Hepatocyte (in vitro differentiated cells): ENCODE measurements at places on chromosomes 2 and 18.

- H3K36me3 ChIP-seq, result no peaks in the 10 kb centered on the region
- DNase-seq, result no peak
- no peak overlapping the region for H3K4me3 ChIP-seq
- no peak overlapping the region for H3K27ac ChIP-seq
- no peaks in the 10 kb centered on the region for H3K4me1 ChIP-seq
Observed at GRCh38 chr2:3113122-3113521, 264.5 kb downstream of the EIPR1 start.

DNA sequence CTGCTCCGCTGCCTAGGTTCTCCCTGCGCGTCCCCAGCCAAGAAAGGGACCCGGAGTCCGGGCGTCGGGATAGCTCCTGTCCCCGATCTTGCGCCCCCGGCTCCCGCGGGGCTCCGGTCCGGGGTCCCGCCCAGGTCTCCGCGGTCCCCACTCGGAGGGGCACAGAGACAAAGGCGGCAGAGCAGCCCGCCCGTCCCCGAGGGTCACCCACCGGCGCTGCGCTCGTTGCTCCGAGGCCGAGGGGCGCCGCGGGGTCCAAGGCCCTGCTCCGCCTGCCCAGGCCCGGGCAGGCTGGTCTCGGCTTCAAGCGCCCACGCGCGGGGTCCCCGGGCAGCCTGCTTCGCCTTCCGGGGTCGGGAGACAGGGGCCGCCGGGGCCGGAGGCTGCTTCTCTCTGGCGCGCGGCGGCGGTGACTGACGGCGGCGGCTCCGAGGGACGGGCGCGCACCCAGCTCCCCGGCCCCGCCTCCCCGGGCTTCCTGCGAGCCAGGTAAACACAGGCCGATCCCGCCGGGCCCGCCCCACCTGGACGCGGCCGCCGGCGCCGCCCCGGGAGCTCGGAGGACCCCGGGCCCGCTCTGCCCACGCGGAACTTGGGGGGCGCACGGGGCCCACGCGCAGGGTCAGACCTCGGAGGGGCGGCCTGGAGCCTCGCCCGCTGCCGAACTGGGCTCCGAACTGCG is at the start of gene MBP:
Gene MBP (minus strand): TSS at position 415 of the 682 bp plus-strand sequence. CDS start 27,522 bp downstream, outside the sequence.
- no peaks in the 10 kb centered on the region for H3K4me1 ChIP-seq
- no peaks in the 10 kb centered on the region for H3K27me3 ChIP-seq
- H3K36me3 ChIP-seq, result no peaks in the 10 kb centered on the region
- peak within 1 kb of the TSS; percentile 98 for H3K27ac ChIP-seq

DNA sequence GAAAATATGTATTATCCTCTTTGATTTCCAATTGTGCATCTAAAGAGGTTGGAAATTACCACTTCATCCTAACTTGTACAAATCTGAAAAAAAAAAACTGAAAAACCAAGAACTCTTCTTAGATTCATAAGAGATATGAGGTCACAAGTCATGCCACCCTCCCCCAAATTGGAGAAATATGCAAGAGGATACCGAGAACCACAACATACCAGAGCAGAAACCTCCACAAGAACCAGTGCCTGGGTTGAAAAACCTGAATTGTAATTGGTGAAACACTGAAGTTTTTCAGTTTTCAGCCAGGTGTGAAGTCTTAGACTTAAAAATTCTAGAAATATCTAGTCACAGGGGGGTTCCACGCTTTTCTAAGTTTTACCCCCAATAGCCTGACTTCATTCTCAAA is 1029.5 kb upstream of the LRRTM1 start:
- no peaks in the 10 kb centered on the region for H3K4me1 ChIP-seq
- no peaks in the 10 kb centered on the region for H3K27me3 ChIP-seq
- H3K36me3 ChIP-seq, result no peaks in the 10 kb centered on the region
- no peak overlapping the region for H3K4me3 ChIP-seq

DNA sequence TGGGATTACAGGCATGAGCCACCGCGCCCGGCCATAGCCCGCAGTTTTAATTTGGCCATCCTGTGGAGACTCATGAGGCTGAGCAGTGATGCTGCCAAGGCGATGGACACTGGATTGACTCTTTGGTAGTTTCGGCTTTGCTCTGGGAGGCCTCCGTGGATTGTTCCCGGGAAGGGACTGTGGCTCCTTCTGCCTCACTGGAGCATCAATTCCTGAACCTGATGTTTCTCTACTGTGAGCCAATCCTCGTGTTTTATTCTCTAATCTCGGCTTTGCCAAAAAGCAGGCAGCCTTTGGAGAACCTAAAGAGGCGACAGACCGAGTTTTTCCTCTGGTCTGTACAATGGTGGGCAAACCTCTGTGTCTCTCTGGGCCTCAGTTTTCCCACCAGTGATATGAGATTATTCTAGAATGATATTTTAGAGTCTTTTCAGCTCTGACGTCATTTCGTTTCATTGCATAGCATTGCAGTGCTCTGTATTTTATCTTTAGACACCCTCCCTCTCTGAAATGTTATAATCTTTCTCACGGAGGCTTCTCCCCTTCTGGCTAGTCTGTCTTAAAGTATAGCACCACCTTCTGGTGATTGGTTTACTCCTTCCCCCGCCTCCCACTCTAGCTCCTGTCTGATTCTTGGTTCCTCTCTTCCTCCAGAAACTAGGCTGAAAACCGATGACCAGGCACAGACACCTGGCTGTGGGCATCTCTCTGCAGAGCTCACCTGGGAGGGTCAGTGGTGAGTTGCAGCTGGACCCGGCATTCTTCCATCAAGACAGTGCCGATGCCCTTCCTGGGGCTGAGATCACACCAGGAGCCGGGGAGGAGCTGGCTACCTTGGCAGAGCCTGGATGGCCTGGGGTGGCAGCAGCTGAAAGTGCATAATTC is 341.3 kb downstream of the MYCN start:
- no peaks in the 10 kb centered on the region for H3K27me3 ChIP-seq
- H3K4me3 ChIP-seq, result no peak overlapping the region
- no peaks in the 10 kb centered on the region for H3K4me1 ChIP-seq
- peak; percentile 78 for DNase-seq

GRCh38 chr2:233847248-233847898 is 7.0 kb downstream of the HJURP start:
- no peaks in the 10 kb centered on the region for H3K4me1 ChIP-seq
- H3K36me3 ChIP-seq, result no peaks in the 10 kb centered on the region
- no peak for DNase-seq
- no peak overlapping the region for H3K4me3 ChIP-seq

- H3K36me3 ChIP-seq, result no peaks in the 10 kb centered on the region
- DNase-seq, result no peak
- no peaks in the 10 kb centered on the region for H3K4me1 ChIP-seq
- H3K27ac ChIP-seq, result no peak overlapping the region
- no peaks in the 10 kb centered on the region for H3K27me3 ChIP-seq
- no peak overlapping the region for H3K4me3 ChIP-seq
Observed at GRCh38 chr18:36017232-36017631, 44.8 kb downstream of the RMP24 start.

DNA sequence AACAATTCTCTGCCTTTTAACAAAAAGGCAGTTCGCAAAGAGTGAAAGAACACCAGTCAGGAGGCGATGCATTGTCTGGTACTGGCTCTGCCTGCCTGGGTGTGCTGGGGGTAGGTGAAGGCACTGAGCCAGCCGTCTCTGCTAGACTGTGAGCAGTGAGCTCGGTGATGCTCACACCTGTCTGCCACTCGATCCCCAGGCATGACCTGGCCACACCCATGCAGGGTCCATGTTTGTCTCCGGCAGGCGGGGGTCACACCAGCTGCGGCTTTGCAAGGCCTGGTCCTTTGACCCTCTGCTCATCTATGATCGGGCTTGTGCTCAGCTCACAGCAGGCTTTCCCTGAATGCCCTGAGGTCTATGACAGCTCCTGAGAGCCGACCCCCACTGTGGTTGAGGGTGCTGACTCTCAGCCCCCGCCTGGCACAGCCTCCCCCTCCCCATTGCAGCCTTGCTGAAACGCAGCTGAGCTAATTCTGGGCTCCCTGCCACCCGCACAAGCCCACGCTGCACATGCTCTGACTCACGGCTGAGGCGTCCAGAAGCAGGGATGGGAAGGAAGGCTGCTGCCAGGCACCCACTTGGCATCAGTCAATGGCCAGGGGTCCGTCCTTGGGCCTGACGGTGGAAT is 23.7 kb downstream of the CRACDL start:
- H3K36me3 ChIP-seq, result no peaks in the 10 kb centered on the region
- H3K27ac ChIP-seq, result no peak overlapping the region
- DNase-seq, result peak; percentile 62
- H3K4me3 ChIP-seq, result no peak overlapping the region
- peaks cover 25% of the 10 kb centered on the region for H3K4me1 ChIP-seq
- no peaks in the 10 kb centered on the region for H3K27me3 ChIP-seq

GRCh38 chr2:38390947-38391346 is 13.9 kb upstream of the ATL2 start:
- H3K27me3 ChIP-seq, result no peaks in the 10 kb centered on the region
- no peak overlapping the region for H3K27ac ChIP-seq
- no peaks in the 10 kb centered on the region for H3K36me3 ChIP-seq

- peak; percentile 20 for DNase-seq
- no peak overlapping the region for H3K4me3 ChIP-seq
- H3K36me3 ChIP-seq, result no peaks in the 10 kb centered on the region
- no peaks in the 10 kb centered on the region for H3K27me3 ChIP-seq
- no peaks in the 10 kb centered on the region for H3K4me1 ChIP-seq
- no peak overlapping the region for H3K27ac ChIP-seq
Observed at GRCh38 chr18:61829108-61829507, 63.7 kb downstream of the RNF152 start.

- no peak overlapping the region for H3K27ac ChIP-seq
- no peaks in the 10 kb centered on the region for H3K27me3 ChIP-seq
- H3K4me1 ChIP-seq, result peaks cover 12% of the 10 kb centered on the region
- H3K36me3 ChIP-seq, result peaks cover 12% of the 10 kb centered on the region
Observed at GRCh38 chr18:58348951-58349350, 279.9 kb downstream of the ALPK2 start.

DNA sequence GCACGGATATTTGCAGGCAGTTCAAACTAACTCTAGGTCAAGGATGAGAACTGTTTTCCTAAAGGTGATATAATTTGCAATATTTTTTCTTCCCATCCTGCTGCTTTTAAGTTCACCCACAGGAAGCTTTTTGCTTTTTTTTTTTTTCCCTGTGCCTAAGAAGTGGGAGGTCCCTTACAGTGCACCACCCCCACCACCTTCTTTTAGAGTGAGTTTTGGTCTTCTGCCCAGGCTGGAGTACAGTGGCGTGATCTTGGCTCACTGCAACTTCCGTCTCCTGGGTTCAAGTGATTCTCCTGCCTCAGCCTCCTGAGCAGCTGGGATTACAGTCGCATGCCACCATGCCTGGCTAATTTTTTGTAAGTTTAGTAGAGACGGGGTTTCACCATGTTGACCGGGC is 82.5 kb downstream of the KCNS3 start:
- DNase-seq, result no peak
- no peaks in the 10 kb centered on the region for H3K4me1 ChIP-seq
- H3K27me3 ChIP-seq, result no peaks in the 10 kb centered on the region
- no peak overlapping the region for H3K4me3 ChIP-seq
- no peaks in the 10 kb centered on the region for H3K36me3 ChIP-seq

DNA sequence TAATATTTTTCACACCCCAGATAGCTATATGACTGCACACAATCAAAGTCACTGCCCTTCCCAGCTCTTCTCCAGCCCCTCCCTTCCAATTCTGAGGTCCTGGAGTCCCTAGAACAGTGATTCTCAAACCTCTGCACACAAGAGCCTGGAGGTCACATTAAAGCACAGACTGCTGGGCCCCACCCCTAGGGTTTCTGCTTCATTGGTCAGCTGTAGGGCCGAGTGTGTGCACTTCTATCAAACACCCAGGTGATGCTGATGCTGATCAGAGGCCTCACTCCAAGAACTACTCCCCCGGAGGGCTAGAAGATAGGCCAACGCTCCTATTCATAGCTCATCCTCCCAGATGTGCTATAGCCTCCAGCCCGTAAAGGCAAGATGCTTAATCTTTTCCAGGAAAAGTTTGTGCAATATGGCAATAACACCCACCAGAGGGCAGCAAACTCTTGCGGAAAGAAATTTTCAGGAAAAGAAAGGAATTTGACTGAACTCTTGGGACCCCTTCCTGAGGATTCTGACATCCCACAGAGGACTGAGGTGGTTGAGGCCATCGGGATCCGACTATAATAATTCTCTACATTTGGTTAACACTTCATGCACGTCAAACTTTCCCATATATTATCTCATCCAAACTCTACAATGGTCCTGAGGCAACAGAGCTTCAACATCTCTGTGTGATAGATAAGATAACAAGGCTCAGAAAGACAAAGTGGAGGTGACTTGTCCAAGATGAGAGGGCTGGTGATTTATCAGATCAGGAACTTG is 194.2 kb upstream of the PKDCC start:
- no peak overlapping the region for H3K27ac ChIP-seq
- no peak overlapping the region for H3K4me3 ChIP-seq
- no peaks in the 10 kb centered on the region for H3K27me3 ChIP-seq
- H3K4me1 ChIP-seq, result no peaks in the 10 kb centered on the region
- DNase-seq, result peak; percentile 80
- no peaks in the 10 kb centered on the region for H3K36me3 ChIP-seq
